Activated naive CD4-positive, alpha-beta T cell treated with anti-CD3 and anti-CD28 coated beads, Interleukin-2, amount 50 U/mL, for 72 hours (primary cell): ENCODE measurements at places on chromosomes 2 and 18. TPM values are rescaled to one million over a fixed set of nuclear protein-coding genes. Genes with fewer than 3 reads are reported as not detected.

Gene KIAA2012
- not detected for total RNA-seq

Gene CPO
- not detected for total RNA-seq

Gene LINC00305
- total RNA-seq, result not detected

- no peak for DNase-seq
Measured at GRCh38 chr2:120885321-120885720, 149.7 kb downstream of the GLI2 start.

DNA sequence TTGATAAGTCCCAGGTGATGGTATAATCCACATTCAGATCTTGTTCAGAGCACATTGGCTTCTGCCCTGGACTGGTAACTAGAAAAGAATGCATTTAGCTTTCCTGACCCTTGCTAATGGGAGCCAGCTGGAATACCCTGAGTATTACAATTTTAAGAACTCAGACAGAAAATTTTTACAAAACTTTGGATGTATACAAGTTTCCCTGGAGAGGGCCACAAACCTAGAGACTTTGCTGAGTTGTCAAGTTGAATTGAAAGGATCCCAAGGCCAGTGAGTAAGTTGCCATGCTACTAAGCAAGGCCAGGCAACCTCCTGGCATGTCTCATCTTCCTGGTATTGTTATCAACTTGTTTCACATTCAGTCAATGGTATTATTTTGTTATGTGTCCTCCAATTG lies 20.0 kb upstream of the NABP1 start:
- DNase-seq, result no peak
